ENCODE measurements at places on chromosomes 6 and 20. TPM values are rescaled to one million over a fixed set of nuclear protein-coding genes. Genes with fewer than 3 reads are reported as not detected.

Gene PMEPA1
- total RNA-seq = 9.2 TPM

Gene ASIP
- not detected for total RNA-seq

Gene FOXQ1
- total RNA-seq = 12.8 TPM

Gene MACROD2
- 3.1 TPM for total RNA-seq

Gene HUS1B
- total RNA-seq = 0.33 TPM

Gene OR2B6
- not detected for total RNA-seq

Gene HS3ST5
- 1.1 TPM for total RNA-seq

Gene FAXC
- total RNA-seq = 5.3 TPM

All from hepatocyte (in vitro differentiated cells).